ENCODE measurements at places on chromosomes 4 and X. TPM values are rescaled to one million over a fixed set of nuclear protein-coding genes. Genes with fewer than 3 reads are reported as not detected.

HELT gene
- not detected for total RNA-seq

ZDHHC9 gene
- 24.5 TPM for total RNA-seq

XAGE1A gene
- not detected for total RNA-seq

ATP8A1 gene
- 1.3 TPM for total RNA-seq

SHROOM4 gene
- total RNA-seq, result 0.08 TPM

DNA sequence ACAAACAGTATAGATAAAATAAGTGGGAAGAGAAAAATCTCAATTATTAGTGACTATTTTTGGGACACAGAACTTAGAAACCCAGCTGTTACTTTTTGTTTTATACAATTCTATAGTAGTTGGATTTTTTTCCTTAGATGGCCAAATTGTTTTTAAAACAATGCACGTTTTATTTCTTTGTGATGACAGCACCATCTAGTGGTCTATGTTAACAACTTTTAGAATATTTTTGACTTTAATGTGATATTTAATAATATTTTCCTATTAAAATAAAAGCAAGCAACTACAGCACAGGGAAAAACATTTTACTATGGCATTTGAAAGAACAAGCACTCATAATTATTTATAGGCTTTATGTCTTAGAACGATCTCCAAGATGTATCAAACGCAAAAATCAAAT, 5.6 kb upstream of the SMIM31 start:
- no peak for DNase-seq

GRCh38 chr4:22597471-22597870, 81.6 kb upstream of the ADGRA3 start:
- no peak for DNase-seq

DNA sequence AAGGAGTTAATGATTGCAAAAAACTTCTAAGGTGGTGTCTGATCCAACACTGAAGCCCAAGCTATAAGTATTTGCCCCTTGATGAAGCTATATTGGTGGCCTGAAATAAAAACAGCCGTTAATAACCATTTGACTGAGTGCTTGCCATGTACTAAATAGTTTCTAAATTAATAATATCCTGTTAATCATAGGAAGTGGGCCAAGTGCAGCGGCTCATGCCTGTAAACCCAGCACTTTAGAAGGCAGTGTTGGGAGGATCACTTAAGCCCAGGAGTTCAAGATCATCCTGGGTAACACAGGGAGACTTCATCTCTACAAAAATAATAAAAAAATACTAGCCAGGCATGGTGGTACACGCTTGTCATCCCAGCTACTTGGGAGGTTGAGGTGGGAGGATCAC, 8.3 kb downstream of the NDP start:
- no peak for DNase-seq

DNA sequence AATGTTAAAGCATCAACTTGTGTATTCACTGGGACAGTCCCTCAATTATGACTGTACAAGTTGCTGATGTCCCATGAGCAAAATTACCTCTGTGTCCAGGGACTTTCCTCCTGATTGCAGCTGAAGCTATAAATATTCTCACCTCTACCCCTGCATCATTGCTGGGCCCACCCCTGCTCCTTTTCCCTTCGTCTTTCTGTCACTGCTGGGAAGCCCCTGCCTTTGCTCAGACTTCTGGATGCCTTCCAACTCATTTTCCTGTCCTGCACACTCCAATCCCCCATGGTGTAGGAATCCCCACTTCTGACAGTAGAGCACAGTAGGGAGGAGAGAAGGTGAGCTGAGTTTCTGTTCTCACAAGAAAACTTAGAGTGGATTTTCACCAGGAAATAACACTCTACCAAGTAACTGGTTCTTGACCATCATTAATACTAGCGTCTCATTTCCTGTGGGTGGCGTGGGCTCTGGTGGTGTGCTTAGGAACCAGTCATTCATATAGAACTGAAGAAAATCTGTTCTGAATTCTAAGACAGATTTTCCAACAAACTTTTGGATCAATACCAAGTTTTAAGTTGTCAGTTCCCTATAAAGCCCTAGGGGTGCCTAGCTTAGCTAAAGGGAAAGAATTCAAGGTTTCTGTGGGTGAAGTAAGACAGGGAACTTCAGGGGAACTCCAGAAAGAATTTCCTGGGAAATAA, 136.2 kb upstream of the MED14 start:
- DNase-seq, result no peak

DNA sequence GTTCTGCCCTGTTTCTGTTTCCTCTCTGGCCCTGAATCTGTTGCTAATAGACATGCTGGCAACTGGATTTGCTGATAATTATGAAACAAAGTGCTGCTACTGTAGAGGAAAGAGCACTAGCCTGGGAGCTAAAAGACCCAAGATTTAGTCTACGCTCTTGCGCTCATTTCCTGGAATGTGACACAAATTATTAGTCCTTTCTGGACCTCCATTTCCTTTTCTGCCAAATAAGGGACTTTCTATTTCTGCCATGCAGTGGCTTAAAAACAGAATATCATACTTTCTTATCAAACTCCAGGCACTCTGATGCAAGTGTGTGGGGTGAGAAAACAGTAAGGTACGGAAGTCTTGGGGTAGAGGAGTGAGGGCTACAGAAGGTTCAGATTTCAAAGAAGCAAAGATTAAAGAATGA, 48.3 kb upstream of the GPR174 start:
- no peak for DNase-seq

GRCh38 chr4:110510955-110511544, 35.1 kb downstream of the ENPEP start:
- DNase-seq, result peak; percentile 62

GRCh38 chr4:147843162-147843561, 111.3 kb downstream of the ARHGAP10 start:
- DNase-seq, result peak; percentile 33

DNA sequence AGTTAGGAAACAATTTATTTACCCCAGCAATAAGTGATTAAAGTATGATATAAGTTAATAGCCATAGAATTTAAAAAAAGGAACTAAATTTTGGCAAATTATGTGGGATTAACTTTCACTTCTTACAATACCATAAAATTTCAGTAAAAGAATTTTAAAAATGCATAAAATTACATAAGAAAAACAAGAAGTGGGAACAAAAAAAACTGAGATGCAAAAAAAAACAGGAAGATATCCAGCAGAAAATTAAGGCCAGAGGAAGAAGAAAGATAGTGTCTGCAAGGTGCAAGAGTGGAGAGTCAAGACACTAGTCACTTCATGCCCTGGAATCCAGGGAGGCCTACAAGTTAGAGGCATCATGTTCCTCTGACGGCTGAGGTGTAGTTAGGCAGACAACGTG, 184.2 kb downstream of the GASK1B start:
- no peak for DNase-seq

DNA sequence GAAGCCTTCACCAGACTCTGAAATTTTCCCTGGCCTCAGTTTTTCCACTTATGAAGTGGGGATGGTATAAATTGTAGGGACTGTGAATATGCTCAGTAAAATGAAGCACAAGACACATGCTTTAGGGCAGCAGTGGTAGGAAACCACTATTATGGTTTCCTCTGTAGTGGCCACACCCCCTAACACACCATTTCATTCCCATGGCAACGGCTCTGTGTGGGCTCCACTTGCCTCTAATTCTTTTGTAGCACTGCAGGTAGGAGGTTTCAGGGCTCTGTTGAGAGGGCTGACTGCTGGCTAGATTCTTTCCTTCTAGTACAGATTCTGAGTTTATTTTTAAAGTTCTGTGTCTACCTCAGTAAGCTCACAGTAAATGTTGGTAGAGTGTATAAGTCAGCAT, 3.5 kb upstream of the VMA21 start:
- DNase-seq, result no peak

DNA sequence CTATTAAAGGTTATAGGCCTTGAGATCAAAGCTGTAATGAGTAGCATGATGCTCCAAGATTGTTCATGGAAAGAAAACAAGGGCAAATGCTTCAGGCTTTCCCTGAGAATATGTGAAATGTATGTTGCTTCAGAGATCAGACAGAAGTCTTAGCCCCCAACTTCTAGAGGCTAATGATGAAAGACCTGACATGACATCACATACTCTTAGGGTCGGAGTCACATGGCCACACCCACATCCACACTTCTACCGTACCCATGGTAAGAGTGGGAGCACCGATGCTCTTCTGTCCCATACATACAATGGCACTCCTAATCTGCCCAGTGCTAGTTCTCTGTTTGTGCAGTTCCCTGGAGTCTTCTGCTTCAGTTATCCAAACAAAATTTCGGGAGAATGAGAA, 111.9 kb upstream of the ACSL4 start:
- DNase-seq, result no peak

DNA sequence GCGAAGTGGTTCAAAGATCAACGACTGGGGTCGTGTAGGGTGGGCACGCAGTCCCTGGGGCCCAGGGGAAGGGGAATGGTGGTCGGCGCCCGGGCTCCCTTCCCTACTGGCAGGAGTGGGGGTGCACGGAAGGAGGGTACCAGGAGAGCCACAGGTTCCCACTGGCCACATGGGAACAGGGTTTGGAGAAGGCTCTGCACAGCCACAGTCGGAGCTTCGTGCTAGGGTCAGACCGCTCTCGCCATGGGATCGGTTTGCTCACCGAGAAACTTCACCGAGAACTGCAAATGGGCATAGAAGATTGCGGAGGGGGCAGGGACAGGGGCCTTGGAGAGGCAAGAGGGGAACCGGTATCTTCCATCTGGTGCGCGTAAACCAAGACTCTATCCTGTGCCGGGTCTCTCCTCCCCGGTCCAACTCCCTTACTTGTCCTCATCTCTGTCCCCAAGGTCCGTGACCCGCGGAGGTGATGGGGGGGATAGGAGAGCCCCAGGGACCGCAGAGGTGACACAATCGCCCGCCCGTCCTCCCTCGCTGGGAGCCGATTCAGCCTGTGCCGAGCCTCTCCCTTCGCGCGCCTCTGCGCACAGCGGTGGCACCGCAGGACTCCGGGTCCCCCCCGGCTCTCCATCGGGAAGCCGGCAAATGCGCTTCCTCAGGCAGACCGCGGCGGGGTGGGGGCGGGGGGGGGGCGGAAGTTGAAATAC, 1.0 kb downstream of the SCD5 start:
- DNase-seq, result no peak

DNA sequence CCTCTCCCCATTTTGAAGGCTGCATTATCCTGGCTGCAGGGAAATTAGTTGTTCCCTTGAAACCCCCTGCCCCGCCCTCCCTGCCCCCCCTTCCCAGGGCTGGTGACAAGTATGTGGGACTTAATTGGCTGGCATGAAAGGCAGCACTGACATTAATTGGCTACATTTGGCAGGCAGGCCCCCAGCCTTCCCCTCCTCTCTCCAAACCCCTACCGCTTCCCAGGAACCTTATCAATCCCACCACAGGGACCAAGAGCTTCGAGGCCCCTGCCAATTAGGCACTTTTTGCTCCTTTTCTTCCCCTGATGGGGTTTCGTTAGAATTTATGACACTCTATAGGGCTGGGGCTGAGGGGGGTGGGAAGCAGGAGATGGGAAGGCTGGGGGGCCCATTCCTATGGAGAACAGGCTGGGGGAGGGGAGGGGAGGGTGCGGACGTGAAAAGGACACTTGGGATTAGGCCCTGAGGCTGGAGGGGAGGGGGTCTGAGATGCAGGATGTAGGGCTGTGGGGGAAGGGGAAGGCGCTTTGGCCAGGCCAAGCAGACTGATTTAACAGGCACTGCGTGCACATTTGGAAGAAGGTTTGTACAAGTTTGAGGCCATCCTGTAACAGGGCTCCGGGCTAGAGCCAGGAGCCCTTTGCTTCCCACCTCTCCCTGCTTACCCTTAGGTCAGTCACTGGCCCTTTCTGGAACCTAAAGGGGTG, 52.2 kb downstream of the EFNB1 start:
- DNase-seq, result no peak

- no peak for DNase-seq
Measured at GRCh38 chr4:140774510-140774909, 18.3 kb upstream of the TBC1D9 start.

GRCh38 chr4:177339477-177340374, 30.1 kb downstream of the NEIL3 start:
- DNase-seq, result peak; percentile 33

GRCh38 chr4:13626492-13627177, 890 bp downstream of the BOD1L1 start:
- DNase-seq, result no peak

DNA sequence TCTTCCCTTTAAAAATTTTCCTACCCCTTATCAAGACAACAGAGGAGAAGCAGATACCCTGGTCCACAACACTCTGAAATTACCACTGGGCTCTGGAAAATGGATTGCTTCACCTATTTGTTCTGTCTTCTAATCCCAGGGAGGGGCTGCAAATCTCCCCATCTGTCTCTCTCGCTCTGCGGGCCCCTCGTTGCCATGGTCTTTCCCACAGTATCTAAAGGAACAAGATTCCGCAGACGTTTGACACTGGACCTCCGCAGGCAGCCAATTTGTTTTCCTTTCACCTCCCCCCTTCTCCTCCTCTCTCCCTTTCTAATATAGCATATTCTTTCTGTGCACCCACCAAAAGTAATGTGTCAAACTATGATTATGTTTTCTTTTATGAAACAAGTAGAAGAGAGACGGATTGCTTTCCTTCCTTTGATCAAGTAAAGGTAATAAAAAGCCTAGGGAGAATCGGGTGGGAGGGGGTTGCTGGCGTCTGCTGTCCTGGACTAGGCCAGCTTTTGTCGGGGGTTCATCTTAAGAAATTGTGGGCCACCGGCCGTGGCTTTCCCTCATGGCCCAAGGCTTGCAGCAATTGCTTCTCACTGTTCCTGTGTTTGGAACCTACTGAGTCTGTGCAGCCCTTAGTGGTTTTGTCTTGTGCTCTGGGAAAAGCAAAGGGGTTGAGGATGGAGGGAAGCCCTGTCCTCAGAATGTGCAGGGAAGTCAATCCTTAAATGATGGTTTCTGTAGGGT, 81.0 kb downstream of the MGST2 start:
- DNase-seq, result no peak

GRCh38 chr4:48212165-48212564, 57.5 kb downstream of the TEC start:
- no peak for DNase-seq

DNA sequence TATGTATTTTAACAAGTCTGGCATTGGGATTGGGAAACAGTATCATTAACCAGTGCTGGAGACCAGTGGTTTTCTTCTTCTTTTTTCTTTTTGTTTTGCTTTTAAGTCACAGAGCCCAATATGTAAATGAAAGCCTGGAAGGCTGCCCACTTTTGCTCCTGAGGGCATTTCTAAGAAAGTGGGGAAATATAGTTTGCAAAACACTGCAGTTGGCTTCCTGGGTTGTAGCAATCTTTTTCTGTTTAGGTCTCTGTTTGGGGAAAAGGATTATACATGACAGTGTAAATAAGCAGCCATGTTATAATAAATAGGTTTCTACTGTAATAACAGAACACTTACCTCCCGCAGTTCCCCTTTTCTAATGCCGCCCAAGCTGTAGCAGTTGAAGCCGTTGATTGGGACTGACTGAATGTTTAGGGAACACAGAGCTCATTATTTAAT, 105.5 kb downstream of the TMEM164 start:
- DNase-seq, result peak; percentile 39

DNA sequence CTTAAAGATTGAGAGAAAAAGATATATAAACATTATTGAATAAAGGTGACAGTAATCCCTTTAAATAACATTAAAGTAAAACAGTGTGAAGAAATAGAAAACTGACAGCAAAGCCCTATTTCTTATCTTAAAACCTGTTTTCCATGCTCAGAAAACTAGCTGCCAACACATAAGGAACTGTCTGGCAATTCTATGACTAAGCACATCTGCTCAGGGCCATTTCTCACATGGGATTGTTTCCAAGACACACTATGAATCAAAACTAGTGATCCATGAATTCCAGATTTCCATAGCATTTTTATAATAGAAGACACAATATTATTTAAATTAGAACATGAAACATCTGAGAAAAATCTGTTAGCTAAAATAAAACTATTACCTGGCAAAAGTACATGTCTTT, 113.4 kb downstream of the SCLT1 start:
- DNase-seq, result peak; percentile 28

Measured in H4 (cell line).